WTC11 (cell line): ENCODE measurements at places on chromosomes 11 and 22.

GRCh38 chr11:78931891-78932290, 357.2 kb upstream of the NARS2 start:
- DNase-seq = no peak

- DNase-seq = no peak
Measured at GRCh38 chr11:13119941-13120520, 110.9 kb downstream of the RASSF10 start.

GRCh38 chr11:115927823-115928329, 423.7 kb upstream of the CADM1 start:
- no peak for DNase-seq

GRCh38 chr11:94449437-94449836, 44.2 kb downstream of the MRE11 start:
- no peak for DNase-seq

DNA sequence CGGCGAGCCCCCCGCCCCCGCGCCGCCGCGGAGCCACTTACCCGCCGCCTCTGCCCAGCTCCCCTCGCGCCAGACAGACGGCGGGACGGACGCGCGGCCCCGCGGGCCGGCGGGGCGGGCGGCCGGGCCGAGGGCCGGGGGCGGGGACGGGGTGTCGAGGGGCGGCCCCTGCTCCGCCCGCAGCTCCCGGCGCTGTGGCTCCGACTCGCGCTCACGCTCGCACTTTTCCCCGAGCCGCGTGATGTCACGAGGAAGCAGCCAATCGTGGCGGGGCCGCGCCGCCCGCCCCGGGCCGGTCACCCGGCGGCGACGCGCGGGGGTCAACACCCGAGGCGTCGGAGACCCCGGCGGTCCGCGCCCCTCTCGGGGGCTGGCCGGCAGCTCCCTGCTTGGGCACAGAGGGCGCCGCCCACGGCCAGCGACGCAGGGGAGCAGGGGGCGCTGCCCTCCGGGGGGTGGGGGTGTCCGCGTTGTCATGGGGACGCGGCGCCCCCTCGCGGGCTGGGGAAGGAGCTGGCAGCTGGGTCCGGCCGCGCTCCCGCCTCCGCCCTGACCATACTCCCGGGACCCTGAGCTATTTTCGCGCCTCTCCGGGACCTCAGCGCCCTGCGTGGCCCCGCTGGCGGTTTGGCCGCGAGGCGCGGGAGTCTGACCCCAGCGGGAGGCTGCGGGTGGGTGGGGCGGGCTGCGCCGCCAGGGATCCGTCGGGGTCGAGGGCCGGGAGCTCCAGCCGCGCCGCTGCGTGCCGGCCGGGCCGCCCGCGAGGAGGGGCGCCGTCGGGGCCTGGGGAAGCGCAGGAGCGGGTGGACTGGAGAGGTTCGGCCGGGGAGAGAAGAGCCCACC, at the start of gene CHRM4:
Gene CHRM4, minus strand, starts transcription at position 199 of the 843 bp plus-strand sequence. CDS start 5,219 bp downstream, outside the sequence.
- peak; percentile 69 for DNase-seq

DNA sequence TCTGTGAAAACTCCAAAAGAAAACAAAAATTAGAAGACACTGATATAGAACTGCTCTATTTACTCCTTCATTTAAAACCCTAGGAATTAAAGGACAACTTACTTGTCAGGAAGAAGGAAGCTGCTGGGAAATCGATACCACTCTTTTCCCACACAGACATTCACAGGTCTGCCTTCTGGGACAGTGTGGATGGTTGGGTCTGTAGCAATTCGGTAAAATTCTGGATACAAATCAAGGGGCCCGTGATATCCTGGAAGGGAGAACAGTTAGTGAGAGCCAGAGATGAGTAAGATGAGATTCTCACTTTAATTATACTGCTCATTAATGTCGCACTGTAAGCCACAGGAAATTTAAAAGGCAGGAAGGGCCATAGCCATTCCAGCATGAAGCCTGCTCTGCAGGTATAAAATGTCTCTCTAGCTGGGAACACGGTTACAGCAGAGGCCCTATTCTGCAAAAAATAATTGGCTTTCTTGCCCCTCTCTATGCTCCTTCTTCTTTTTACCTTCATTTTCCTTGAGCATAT, 34.0 kb downstream of the ALG9 start:
- DNase-seq = no peak

GRCh38 chr11:59669611-59670009, 773 bp upstream of the PATL1 start:
- DNase-seq = peak; percentile 26

- no peak for DNase-seq
Measured at GRCh38 chr11:43918662-43919061, 23.8 kb upstream of the C11orf96 start.

GRCh38 chr11:1157645-1158591, at the start of gene MUC5AC:
Gene MUC5AC, plus strand, starts transcription at chr11:1157953. Its CDS starts 47 bp downstream, at chr11:1158000.
- DNase-seq = peak; percentile 8

DNA sequence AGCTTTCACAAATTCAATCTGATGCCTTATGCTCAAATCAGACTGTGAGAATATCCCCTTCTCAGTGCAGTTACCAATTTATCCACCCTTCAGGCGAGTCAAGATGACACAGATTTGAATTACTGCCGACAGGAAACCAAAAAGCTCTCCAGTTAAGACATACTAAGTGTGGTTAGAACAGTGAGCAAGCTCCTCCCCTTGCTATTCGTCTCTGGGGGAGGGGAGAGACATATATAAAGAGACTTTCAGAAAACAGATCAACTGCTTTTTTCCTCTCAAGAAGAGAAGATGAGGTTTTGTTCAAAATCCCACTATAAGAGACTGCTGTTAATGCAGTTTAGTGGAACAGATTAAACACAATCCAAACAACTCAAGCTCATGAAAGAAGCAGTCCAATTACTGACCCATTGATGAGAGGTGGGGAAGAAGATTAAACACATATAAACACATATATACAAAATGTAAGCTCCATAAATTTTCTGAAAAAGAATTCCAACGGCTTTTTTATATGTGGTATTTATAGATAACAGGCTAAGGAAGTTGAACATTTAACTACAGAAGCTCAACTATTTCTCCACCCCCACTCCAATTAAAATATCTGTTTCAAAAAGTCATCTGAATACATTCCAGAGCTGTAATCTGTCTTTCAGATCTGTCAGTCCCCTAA, 102.7 kb downstream of the MRTFA start:
- DNase-seq = no peak

DNA sequence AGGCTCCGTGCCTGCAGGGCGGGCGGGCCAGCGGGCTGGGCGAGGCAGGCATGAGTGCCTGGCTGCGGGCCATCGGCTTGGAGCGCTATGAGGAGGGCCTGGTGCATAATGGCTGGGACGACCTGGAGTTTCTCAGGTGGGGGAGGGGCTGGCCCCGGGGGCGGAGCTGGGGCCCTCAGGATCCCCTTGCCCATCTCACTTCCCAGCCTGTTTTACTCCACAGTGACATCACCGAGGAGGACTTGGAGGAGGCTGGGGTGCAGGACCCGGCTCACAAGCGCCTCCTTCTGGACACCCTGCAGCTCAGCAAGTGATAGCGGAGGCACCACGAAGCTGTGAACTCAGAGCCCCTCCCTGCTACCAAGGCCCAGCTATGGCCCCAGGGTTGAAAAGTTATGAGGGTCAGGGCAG, 5.9 kb downstream of the PHOX2A start:
- peak; percentile 94 for DNase-seq

- no peak for DNase-seq
Measured at GRCh38 chr22:27764722-27765236, 36.8 kb downstream of the MN1 start.

GRCh38 chr11:48683226-48683720, 194.7 kb downstream of the OR4A47 start:
- no peak for DNase-seq

- DNase-seq = no peak
Measured at GRCh38 chr22:31333641-31334040, 12.5 kb downstream of the PATZ1 start.

DNA sequence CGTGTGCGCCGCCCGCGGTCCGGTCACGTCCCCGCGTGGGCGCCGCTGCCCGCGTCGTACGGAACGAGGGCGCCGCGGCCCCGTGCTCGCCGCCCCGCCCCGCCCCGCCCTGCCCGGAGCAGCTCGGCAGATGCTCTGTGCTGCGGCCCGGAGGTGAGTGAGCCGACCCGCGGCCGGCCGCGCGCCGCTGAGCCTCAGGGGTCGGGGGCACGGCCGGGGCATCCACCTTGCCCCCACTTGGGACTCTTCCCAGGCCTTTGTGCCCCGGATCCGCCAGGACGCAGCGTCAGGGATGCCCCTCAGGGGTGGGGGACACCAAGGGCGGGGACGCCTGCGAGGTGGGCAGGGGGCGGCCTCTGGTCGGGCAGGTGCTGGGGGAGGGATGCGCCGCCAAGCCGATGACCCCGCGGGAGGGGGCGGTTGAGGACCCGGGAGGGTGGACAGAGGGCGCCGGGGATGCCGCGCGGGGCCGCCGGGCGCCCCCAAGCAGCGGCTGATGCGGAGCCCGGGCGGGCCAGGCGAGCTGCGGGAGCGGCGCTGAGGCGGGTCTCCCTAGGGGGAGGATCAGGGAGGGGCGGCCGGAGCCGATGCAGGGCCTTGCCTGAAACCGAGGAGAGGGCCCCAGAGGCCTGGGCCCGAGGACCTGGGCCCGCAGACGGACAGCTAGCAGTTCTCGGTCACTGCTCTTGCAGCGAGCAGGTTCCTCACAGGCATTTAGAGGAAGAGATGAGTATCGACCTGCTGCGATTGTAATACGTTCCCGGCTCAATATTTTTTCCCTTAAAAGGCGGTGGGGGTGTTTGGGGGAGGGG, at the start of gene GNAZ:
Gene GNAZ, plus strand, starts transcription at position 102 of the 812 bp plus-strand sequence. CDS start 25,177 bp downstream, outside the sequence.
- DNase-seq = peak; percentile 51

DNA sequence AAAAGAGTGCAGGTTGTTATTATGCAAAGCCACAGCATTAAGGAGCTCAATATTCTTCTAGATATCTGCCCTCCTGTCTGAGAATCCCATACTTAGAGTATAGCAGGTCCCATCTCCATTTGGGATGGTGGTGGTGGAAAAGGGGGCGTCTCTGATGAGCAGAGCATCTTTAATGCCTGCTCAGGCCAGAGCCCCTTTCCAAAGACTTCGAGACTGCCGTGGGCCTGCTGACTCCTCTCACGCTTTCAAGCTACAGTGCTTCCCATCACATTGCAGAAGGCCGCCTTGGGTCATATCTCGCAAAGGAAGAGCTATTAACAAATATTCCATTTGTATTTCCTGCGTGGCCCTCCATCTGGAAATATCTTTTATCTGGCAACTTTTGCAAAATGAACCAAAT, 10.9 kb downstream of the LMO2 start:
- no peak for DNase-seq

DNA sequence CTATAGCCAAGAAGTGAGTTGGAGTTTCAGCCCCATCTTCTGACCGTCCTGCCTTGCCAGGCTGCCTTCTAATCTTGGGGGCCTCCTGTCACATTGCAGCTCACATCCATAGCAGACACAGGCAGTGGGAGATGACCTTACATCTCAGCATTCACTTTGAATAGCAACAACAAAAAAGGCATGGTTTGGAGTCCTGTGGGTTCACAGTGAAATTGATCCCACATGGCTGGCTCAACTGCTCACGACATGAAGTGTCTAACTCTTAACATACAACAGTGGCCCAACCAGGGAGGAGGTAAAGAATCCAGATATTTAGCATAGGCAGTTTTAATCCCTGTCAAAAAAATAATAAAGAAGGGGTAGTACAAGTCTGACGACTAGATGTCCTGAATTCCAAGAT, 38.1 kb downstream of the DBX1 start:
- DNase-seq = no peak

DNA sequence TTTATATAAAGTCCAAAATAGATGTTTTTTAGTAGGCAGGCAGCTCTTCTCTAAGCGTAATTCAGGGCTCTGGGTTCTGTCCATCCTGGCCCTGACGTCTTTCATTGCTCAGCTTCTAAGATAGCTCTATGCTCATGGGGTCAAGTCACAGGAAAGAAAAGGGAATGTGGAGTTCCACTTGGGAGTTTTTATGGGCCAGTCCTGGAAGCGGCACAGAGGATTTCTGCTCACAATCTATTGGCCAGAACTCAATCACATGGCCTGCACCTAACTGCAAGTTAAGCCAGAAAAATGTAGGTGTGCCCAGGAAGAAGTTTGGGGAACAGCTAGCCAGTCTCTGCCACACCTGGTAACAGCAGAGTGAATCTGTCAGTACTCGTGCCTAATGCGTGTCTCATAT, 7.4 kb upstream of the ZBTB16 start:
- no peak for DNase-seq

- DNase-seq = no peak
Measured at GRCh38 chr22:23683545-23683944, 7.3 kb upstream of the RGL4 start.

DNA sequence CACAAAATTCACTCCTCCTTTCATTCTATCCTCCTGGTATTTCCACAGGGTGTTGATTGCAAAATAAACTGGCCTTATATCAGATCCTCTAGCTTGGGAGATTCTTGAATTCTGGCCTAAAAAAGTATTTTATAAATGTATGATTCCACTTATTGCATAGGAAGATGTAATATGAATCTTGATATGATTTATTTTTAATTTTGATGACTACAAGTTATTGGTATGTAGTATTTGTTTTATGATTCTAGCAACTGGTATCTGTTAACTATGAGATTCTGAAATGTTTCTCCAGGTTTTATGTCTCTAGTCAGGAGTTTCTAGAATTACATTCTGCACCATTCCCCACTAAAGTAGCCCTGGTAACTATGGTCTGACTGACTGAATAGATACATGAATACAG, 373.9 kb upstream of the C11orf87 start:
- no peak for DNase-seq

- DNase-seq = no peak
Measured at GRCh38 chr22:44133161-44133560, 47.6 kb upstream of the PARVG start.

- DNase-seq = no peak
Measured at GRCh38 chr22:46220921-46221320, 29.2 kb downstream of the CDPF1 start.

GRCh38 chr22:44540756-44541670, 43.0 kb upstream of the RTL6 start:
- no peak for DNase-seq

GRCh38 chr11:102791271-102792036, 6.5 kb downstream of the MMP1 start:
- DNase-seq = no peak

- no peak for DNase-seq
Measured at GRCh38 chr11:34502949-34503348, 10.6 kb downstream of the ELF5 start.

DNA sequence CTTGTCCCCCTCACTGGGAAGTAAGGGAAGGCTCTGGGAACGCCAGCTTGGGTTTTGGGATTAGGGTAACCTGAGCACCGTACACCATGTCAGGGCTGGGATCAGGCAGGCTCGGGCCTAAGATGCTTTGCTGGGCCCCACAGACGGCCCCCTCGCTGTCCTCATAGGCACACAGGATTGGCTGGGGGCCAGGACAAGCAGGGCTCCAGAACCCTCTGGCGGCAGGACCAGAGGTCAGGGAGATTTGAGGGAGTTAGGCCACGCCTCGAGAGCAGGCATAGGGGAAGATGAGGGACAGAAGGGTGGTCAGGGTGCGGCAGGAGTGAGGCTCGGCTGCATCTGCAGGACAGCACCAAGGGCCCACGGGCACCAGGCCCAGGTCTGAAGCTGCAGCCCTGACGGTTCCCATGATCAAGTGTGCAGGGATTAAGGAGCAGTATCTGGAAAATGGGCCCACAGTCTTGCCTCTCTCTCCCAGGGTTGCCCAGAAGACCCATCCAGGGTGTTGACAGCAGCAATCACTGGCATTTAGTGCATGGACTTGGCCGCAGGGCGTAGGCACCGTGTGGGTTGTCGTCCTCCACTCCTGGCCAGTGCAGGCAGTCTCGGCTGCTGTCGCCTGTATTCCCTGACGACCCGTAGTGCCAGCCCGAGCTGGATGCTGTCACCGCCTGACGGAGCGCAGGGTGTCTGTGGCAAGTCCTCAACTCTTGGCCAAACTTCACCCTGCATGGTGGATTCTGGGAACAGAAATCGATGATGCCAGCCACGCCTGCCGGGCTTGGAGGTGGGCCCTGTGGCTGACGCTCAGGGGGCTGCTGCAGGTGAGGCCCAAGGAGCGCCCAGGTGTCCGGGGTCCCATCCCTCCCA, 15.7 kb upstream of the GNB1L start:
- no peak for DNase-seq
